ENCODE measurements at places on chromosomes 5 and 9.
A peak's percentile ranks its signal among the peaks of the same experiment; 100 is the strongest.

DNA sequence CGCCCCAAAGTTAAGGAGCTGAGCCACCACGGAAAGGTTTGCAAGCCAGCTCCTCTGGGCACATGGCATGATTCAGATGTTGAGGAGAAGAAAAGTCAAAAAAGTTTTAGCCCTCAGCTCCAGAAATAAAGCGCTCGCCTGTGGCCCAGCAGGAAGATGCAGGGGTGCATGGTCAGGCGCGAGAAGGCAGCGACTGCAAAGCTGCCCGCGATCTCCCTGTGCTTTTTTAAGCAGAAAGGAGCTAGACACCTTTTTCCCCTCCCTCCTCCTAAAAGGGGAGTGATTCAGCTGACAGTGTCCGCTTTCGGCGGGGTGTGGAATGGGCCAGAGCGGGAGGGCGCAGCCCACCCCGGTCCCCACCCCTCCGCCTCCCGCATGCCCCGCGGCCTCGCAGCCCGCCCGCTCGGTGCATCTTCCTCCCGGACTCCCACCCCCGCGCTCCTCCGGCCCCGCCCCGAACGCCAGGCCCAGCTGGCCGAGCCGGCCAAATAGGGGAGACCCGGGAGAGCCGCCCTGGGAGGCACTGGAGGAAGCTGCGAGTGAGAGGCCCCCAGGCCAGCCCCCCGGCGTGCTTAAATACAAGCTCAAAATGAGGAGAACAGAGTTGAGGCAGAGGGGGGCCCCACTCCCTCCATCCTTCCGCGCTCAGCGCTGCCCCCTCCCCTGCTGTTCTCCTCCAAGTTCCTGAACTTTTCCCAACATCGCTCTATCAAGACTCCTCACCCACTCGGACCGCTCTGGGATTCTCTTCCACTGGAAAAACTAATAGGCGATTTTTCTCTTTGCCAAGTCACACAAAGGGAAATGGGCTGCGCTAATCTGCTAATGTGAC lies at the start of gene ADAMTS12:
Gene ADAMTS12 (minus strand): TSS at position 203 of the 832 bp plus-strand sequence. CDS start 134 bp downstream, at position 69.
- ATAC-seq: no peak

DNA sequence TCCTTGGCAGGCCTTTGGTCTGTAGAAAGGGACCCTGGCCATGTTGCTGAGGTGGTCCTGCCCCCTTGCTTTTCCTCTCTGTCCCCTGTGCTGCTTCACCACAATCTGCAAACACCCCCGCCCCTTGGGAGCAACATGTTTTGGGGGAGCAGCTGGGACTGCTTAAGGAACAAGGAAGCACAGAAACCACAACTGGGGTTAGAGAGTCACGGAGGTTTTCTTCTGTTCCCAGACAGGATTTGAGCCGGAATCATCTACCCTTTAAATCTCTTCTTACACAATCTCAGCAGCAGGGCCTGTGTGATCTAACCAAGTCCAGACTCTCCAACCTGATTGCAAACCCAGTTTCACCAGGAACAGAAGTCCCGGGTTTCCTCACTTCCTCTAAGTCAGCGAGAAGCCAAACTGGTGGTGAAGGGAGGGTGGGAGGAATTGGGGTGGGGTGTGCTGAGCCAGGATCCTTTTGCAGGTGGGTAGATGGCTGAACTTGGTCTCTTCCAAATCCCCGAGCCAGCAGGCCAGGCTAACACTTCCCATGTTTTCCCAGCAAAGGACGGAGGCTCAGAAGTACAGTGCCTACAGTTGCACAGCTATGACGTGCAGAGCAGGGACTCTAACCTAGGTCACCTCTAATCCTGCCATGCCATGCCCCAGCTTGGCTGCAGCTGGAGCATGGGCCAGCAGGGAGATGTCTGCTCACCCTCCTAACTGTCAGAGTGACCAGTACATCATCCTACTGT lies 25.0 kb downstream of the SH3PXD2B start:
- ATAC-seq: peak; percentile 69

GRCh38 chr9:113580041-113580953 lies 116.8 kb downstream of the RGS3 start:
- ATAC-seq: peak; percentile 86

GRCh38 chr5:78758169-78758839 lies 109.7 kb upstream of the LHFPL2 start:
- no peak for ATAC-seq

GRCh38 chr9:120918931-120919842 lies 7.4 kb downstream of the TRAF1 start:
- peak; percentile 34 for ATAC-seq

- no peak for ATAC-seq
Measured at GRCh38 chr9:1156794-1157550, 106.8 kb downstream of the DMRT2 start.

All from esophagus mucosa (tissue), 1 donor.